Foreskin keratinocyte (primary cell): ENCODE measurements at places on chromosomes 12 and 14. TPM values are rescaled to one million over a fixed set of nuclear protein-coding genes. Genes with fewer than 3 reads are reported as not detected.

The BBOF1 gene
- 2.4 TPM in 2 replicates for total RNA-seq

The KRT85 gene
- not detected in 2 replicates for total RNA-seq

The TAS2R20 gene
- total RNA-seq = 0.21 and 0.44 TPM in 2 replicates

The USP44 gene
- total RNA-seq = 0.03 TPM in 1 of 2 replicates, not detected in the other

The CYP27B1 gene
- 41.8 and 52.1 TPM in 2 replicates for total RNA-seq

The KLRC3 gene
- total RNA-seq = not detected in 2 replicates

The ANKRD52 gene
- total RNA-seq = 24.5 and 30.7 TPM in 2 replicates

The CBLN3 gene
- total RNA-seq = 0.42 and 1.2 TPM in 2 replicates

The TAS2R14 gene
- total RNA-seq = 0.92 and 0.95 TPM in 2 replicates

The SERPINA9 gene
- not detected in 2 replicates for total RNA-seq

The SBNO1 gene
- total RNA-seq = 36.6 and 36.8 TPM in 2 replicates

The LPAR5 gene
- total RNA-seq = 9.8 and 13.4 TPM in 2 replicates

The NUAK1 gene
- total RNA-seq = 21.6 and 55.4 TPM in 2 replicates

The RIC8B gene
- total RNA-seq = 5.8 and 8.0 TPM in 2 replicates

The LAG3 gene
- total RNA-seq = 0.07 and 0.24 TPM in 2 replicates

The TMPRSS12 gene
- not detected in 2 replicates for total RNA-seq

The ACOT6 gene
- not detected in 2 replicates for total RNA-seq

The CBX5 gene
- 67.9 and 70.7 TPM in 2 replicates for total RNA-seq

The DPF3 gene
- 0.18 and 0.95 TPM in 2 replicates for total RNA-seq

The DNAI7 gene
- total RNA-seq = 0.07 TPM in 1 of 2 replicates, not detected in the other

The FGD4 gene
- 12.1 and 13.9 TPM in 2 replicates for total RNA-seq

The BCL2L14 gene
- total RNA-seq = not detected in 2 replicates

The IFNG-AS1 gene
- not detected in 2 replicates for total RNA-seq

The INHBE gene
- total RNA-seq = 0.07 TPM in 1 of 2 replicates, not detected in the other

The MGAT2 gene
- total RNA-seq = 40.0 and 42.3 TPM in 2 replicates

The GNG2 gene
- 6.7 and 10.9 TPM in 2 replicates for total RNA-seq

The MBD6 gene
- 11.8 and 12.2 TPM in 2 replicates for total RNA-seq

The GZMB gene
- total RNA-seq = not detected in 2 replicates

The SYCP3 gene
- total RNA-seq = 0.07 and 0.17 TPM in 2 replicates

The FZD10 gene
- total RNA-seq = 4.4 and 8.2 TPM in 2 replicates

The PPP1R36 gene
- total RNA-seq = 0.88 and 0.99 TPM in 2 replicates

The WNT1 gene
- not detected in 2 replicates for total RNA-seq

The OR4E2 gene
- not detected in 2 replicates for total RNA-seq

The CLEC9A gene
- total RNA-seq = not detected in 2 replicates

The ZNF140 gene
- 12.6 and 15.6 TPM in 2 replicates for total RNA-seq

The KRT6C gene
- total RNA-seq = 4.5 and 7.6 TPM in 2 replicates

The SMIM41 gene
- total RNA-seq = not detected in 2 replicates

The GRIN2B gene
- not detected in 2 replicates for total RNA-seq

The GRIP1 gene
- 4.9 and 6.8 TPM in 2 replicates for total RNA-seq

The TMEM132C gene
- not detected in 2 replicates for total RNA-seq

The SLC17A8 gene
- not detected in 2 replicates for total RNA-seq

The CPNE6 gene
- not detected in 2 replicates for total RNA-seq

The BDKRB1 gene
- total RNA-seq = 5.0 and 5.4 TPM in 2 replicates

The SOX5 gene
- 0.42 and 0.65 TPM in 2 replicates for total RNA-seq

The KCNH3 gene
- total RNA-seq = 0.20 and 0.25 TPM in 2 replicates

The FAM222A gene
- 0.31 and 0.53 TPM in 2 replicates for total RNA-seq

The KLRC1 gene
- total RNA-seq = not detected in 2 replicates

The POTEG gene
- not detected in 2 replicates for total RNA-seq

The CCDC175 gene
- not detected in 2 replicates for total RNA-seq

The RTN1 gene
- total RNA-seq = not detected in 2 replicates

The FOXN4 gene
- not detected in 2 replicates for total RNA-seq

The SERPINA3 gene
- not detected in 2 replicates for total RNA-seq

The PCED1B gene
- total RNA-seq = 3.4 and 4.8 TPM in 2 replicates

The CIROP gene
- total RNA-seq = not detected in 2 replicates

The NGB gene
- total RNA-seq = not detected in 2 replicates

The INSM2 gene
- total RNA-seq = not detected in 2 replicates

The ARHGEF25 gene
- total RNA-seq = 1.2 and 1.7 TPM in 2 replicates

The PRKD1 gene
- 0.27 and 0.60 TPM in 2 replicates for total RNA-seq
